Stimulated activated CD4-positive, alpha-beta T cell treated with anti-CD3 and anti-CD28 coated beads, TNF-alpha, amount 100 ng/mL, for 4 hours (primary cell): ENCODE measurements at places on chromosomes 7 and 10.

DNA sequence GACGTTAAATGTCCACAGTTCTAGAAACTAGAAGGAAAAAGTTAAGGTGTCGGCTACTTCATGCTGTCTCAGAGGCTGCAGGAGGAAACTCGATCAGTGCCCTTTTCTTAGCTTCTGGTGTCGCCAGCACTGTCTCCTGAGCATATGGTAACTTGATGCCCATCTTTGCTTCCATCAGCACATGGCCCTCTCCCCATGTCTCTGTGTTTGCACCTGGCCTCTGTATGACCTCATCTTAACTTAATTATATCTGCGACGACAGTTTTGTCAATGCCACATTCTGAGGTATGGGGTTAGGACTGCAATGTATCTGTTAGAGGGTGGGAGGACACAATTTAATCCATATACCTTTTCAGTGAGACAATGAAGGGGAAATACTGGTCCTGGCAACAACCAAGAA, 449.9 kb downstream of the POM121L12 start:
- no peak for DNase-seq

GRCh38 chr7:157627033-157627432, 290.2 kb downstream of the DNAJB6 start:
- DNase-seq = no peak

DNA sequence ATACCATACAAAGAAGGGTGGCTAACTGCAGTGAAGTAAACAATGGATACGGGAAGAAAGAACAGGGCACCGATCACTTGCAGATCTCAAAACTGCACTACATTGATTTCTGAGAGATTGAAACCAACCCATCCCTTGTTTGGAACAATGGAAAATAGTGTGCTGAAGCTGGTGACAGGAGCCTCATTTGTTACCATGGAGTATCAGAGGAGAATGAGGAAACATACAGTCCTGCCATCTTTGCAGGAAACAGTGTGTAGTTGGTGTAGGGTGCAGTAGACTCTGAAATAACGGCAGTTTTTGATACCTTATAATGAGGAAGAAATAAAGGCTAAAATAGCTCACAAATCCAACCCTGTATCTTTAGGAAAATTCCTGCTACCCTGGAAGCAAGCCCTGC, 118.5 kb downstream of the ARHGAP21 start:
- no peak for DNase-seq

- no peak for DNase-seq
Measured at GRCh38 chr7:98930464-98930863, 52.1 kb downstream of the TRRAP start.

GRCh38 chr7:96826089-96826488, 116.4 kb upstream of the SEM1 start:
- no peak for DNase-seq

GRCh38 chr10:72720814-72721660, 29.1 kb downstream of the MCU start:
- no peak for DNase-seq

GRCh38 chr7:140876519-140877248, 48.0 kb downstream of the BRAF start:
- no peak for DNase-seq

- no peak for DNase-seq
Measured at GRCh38 chr10:48224979-48225560, 49.4 kb downstream of the FRMPD2 start.

- no peak for DNase-seq
Measured at GRCh38 chr7:145431834-145432233, 596.0 kb upstream of the TPK1 start.

GRCh38 chr7:79854621-79855020, 280.0 kb upstream of the GNAI1 start:
- no peak for DNase-seq

DNA sequence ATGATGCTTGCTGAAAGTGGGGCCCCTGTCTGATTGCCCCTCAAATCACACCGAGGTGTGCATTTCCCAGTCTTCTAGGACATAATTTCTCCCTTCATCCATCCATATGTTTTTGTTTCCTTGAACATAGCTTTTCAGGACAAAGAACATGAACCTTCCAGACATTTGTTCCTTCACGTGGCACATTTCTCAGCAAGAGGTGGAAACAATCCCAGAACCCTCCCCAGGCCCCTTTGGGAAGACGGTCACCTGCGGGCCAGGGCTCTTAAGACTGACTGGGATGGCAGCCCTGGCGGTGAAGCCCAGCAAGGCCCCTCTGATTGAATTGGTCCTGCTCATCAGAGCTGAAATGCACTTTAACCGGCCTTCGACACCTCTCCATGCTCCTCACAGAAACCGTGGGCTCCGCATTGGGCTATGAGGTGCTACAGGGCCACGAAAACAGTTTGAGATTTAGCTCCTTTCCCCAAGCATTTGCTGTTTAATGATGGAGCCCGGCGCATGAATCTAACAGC, 522.5 kb upstream of the DPP6 start:
- no peak for DNase-seq

- no peak for DNase-seq
Measured at GRCh38 chr7:15845868-15846267, 159.4 kb upstream of the MEOX2 start.

GRCh38 chr7:130903358-130903974, 169.5 kb upstream of the KLF14 start:
- no peak for DNase-seq

DNA sequence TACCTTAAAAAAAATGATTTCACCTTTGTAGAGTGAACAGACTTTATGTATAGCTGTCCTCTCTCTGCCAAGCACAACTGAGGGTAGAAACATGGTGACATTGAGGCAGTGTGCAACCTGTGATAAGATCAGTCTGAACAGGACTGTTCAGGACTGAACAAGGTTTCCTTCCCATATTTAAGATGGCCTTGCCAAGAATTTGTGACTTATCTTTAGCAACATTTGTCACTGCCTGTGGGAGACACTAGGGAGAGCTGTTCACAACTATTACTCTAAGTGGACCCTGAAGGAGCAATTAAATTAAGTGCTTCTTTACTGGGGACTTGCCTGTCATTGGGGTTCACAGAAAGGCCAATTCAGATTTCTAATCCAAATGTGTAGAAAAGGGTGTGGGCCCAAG, 6.7 kb downstream of the OR13A1 start:
- DNase-seq = no peak

- DNase-seq = no peak
Measured at GRCh38 chr10:94785211-94785610, 22.7 kb downstream of the CYP2C19 start.

- DNase-seq = no peak
Measured at GRCh38 chr10:129760416-129760815, 203.7 kb downstream of the EBF3 start.

DNA sequence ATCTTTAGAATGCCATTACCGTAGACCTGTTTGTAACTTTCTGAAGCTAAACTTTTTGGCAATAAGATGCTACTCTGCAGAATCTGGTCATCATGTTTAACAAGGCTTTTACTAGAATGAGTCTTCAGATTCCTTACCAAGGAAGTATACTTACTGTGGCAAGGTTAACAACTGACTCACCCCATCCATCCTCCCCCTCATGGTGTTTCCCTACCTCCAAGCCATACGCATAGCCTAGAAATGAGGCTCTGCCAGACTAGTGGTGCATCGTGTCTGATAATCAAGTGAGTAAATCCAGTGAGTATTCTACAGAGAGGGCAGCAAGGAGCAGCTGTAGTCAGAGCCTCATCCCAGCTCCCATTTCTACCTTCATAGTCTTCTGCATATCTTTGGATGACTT, 223.6 kb downstream of the IPMK start:
- DNase-seq = no peak

DNA sequence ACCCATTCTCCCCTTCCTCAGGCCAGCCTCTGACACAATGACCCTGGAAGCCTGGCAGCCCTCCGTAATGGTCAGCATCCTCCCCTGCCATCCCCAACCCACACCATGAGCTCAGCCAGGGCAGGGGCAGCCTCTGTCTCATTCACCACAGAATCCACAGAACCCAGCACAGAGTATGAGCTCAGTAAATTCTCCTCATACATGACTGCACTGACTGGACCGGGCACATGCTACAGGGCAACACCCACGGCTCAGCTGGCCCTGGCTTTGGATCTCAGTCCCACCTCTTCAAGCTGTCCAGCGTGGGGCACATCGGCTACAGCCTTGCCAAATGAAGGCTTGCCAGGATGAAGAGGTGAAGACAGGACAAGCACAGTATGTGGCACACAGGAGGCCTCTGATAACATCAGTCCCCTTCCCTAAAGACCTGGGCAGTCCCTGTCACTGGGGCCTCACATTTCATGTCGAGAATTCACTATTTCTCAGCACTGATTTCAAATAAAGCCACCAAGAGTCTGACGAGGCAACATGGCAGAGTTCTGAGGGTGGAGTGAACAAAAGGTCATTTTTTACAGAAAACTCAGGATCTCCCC, 7.9 kb downstream of the GPRIN2 start:
- no peak for DNase-seq

- no peak for DNase-seq
Measured at GRCh38 chr10:129706523-129706922, 239.5 kb downstream of the MGMT start.

- DNase-seq = no peak
Measured at GRCh38 chr7:137882261-137882668, 35.5 kb upstream of the DGKI start.

DNA sequence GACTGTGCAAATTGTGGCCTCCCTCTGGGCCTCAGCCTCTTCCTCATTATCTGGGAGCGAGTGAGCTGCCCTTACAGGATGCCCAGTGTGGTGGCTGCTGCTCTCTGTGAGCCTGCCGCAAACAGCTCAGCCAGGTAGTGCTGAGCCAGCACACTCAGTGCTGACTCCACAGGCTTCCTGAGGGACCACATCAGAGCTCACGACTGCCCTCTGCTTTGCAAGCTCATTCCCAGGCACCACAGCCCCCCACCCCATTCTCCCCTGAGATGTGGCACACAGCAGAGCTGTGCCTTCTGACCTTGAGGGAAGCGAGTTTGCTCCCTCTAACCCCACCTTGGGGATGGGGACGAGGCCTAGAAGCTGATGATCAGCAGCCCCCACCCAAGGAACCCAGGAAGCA, 230.5 kb upstream of the PPP2R2D start:
- DNase-seq = no peak

- DNase-seq = no peak
Measured at GRCh38 chr7:3912291-3912690, 611.2 kb downstream of the SDK1 start.

DNA sequence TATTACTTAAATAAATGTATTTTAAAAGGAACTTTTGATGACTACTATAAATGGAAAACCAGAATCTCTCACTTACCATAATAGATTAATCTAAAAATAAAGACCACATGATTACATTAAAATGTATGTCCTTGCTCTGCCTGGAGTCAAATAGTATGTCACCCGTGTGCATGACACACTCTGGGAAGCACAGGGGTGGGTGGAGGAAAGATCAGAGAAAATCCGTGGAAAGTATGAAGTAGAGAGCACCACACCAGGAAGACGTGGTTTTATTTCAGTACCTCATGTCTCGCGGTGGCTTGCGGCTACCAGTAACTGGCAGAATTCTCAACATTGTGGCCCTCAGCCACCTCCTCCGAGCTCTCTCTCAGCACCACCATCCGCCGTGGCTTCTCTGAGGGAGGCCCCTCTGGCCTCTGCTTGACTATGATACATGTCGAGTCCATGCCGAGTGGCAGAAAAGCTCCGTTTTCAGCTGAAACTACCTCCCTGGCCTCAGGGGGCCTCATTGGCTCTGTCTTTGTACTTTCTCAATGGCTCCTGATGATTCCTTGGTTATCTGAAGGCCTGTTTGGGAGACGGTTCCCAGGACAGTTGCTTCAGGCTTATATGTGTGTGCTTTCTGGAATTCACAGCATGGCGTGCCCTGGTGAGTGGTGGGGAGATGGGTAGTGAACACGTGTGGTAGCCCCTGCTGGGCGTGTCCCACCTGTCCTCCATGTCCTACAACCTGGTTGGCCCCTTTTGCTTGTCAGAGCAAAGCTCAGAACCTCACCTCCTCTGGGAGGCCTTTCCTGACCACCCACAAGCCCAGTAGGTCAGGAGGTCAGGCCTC, 49.8 kb downstream of the LHPP start:
- DNase-seq = no peak

DNA sequence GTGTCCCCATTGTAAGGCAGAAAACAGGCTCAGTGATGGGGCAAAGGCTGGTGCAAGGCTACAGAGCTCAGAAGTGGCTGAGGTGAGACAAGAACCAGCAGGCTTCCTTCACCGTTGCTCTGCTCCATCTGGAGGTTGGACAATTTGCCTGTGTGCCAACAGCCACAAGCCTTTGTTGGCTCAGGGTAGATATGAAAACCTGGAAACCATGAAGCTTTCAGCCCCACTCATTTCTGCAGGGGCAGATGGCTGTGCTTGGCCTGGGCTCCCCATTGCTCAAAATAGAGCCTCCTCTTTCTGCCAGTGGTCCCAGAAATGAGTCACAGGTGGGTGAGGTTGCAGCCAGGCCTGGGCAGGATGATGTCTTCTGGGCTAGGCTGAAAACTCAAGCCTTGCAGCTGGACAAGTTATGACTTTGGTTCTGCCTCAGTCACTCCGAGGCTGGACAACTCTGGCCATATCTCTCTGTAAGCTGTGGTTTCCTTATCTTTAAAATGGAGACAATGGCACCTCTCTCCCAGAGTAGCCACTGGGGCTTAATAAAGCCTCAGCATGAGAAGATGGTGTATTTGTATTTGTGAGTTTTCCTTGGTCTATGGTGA, 12.2 kb upstream of the ZNF273 start:
- no peak for DNase-seq

GRCh38 chr10:76257816-76258215, 826.4 kb downstream of the LRMDA start:
- DNase-seq = no peak

DNA sequence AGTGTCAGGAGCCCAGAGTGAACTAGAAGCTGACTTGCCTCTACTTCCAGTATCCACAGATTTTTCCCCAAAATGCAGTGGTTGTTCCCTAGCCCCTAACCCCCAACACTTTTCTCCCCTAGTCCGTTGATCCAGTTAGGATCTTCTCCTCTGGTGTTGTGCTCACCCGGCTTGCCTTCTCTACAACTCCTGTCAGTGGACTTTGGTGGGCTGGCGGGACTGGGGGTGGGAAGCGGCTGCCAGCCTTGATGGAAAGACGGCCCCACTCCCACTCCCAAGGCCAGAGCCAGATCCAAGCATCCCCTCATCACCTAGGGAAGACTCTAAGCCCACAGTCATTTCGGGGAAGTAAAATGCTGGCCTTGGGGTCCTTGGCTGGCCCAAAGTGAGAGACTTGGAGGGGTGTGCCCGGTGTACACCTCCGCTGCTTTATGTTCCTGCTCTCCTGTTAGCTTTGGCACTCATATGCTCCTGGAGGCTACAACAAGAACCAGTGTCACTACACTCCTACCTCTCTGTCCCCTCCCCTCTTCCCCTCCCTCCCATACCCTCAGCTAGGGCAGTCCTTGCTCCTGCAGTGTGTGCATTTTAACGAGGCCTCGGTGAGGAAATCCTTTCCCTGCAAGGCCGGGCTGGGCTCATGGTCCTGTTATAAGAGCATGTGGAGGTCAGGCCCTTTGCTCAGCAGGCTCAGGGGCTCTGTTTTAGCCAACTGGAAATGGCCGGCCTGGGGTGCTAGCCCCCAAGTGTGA, 930 bp upstream of the HOXA10 start:
- DNase-seq = no peak

DNA sequence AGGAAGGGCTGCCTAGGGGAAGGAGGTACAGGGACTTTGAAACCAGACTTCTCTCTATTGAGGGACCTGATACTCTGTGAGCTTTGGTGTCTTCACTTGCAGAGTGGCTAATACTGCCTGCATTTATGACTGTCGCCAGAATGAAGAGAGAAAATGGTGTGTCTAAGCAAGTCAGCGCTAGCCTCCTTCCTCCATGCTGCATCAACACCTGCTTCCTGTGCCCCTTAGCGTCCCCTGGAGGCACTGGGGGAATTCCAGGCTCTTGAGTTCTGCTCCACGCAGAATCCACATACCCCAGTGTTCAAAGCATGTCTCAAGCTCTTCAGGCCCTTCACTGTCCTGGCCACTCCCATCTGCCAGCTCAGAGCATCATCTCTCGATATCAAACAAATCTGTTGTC, 140.5 kb downstream of the PKD1L1 start:
- DNase-seq = no peak
